Vagina (tissue), 2 donors: ENCODE measurements at places on chromosomes 4 and X. TPM values are rescaled to one million over a fixed set of nuclear protein-coding genes. Genes with fewer than 3 reads are reported as not detected.
A peak's percentile ranks its signal among the peaks of the same experiment; 100 is the strongest.

DNA sequence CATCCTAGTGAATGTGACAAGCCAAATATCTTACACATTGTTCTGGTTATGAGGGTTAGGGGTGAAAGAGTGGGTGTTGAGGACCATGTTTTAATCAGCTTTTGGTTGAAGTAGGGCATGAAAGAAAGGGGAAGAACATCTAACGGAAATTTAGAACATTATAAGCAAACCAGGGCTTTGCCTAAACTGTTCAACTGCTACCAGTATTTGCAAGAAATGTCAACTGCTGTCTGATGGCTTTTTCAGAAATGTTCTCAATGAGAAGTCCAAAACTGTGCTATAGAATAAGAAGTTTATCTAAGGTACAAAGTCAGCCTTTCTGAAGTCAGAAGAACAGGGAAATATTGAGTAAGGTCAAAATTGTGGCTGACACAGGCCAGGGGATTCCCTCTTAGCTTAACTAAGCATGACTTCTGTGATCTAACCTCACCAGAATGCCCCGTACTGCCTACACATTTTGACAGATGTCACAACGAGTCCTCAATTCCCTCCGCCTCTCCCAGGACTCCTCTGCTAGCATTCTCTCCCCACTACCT lies 67.1 kb downstream of the DTHD1 start:
- DNase-seq = no peak
- H3K27ac ChIP-seq = no peak overlapping the region
- H3K4me3 ChIP-seq = no peak overlapping the region
- no peaks in the 10 kb centered on the region for H3K27me3 ChIP-seq
- no peaks in the 10 kb centered on the region for H3K36me3 ChIP-seq
- no peaks in the 10 kb centered on the region for H3K4me1 ChIP-seq

- no peaks in the 10 kb centered on the region for H3K27me3 ChIP-seq
- DNase-seq = no peak
- no peak overlapping the region for H3K27ac ChIP-seq
- peak overlapping the region; percentile 33 for H3K4me3 ChIP-seq
- H3K4me1 ChIP-seq = peaks cover 17% of the 10 kb centered on the region
Observed at GRCh38 chr4:180058691-180059215, 2184.4 kb upstream of the TENM3 start.

The LANCL3 gene
- 2.5 TPM for total RNA-seq

DNA sequence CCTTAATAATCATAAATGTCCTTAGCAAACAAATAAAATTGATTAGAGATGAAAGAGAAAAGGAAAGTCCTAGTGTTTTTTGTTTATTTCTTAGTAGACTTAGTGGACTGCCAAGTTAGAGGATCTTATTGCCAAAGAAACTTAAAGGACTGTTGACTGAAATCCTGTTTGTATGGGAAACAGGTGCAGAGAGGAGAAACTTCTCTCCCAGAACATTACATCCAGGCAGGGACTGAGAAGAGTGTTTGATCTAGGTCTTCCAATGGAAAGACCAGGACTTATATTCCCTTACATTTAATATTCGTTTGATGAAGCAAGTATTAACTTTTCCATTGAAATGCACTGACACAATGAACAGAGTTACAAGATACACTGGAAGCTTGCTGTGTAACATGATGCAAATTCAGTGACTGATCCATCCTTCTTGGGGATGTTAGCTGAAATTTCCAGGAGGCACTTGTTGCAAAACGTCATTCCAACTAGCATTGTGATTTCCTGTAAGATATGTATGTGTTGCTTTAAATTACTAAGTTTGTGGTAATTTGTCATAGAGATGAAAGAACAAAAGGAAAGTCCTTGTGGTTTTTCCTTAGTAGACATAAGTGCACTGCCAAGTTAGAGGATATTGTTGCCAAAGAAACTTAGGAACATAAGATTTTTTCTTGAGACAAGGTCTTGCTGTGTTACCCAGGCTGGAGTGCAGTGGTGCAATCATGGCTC lies 505.6 kb downstream of the STIM2 start:
- no peaks in the 10 kb centered on the region for H3K27me3 ChIP-seq
- DNase-seq = no peak
- no peak overlapping the region for H3K27ac ChIP-seq

The TLL1 gene
- total RNA-seq = 7.9 TPM

GRCh38 chr4:76965866-76966579 lies 16.5 kb downstream of the SEPTIN11 start:
- H3K36me3 ChIP-seq = no peaks in the 10 kb centered on the region
- no peak for DNase-seq
- peaks cover 10% of the 10 kb centered on the region for H3K4me1 ChIP-seq

The FSTL5 gene
- 0.74 TPM for total RNA-seq

DNA sequence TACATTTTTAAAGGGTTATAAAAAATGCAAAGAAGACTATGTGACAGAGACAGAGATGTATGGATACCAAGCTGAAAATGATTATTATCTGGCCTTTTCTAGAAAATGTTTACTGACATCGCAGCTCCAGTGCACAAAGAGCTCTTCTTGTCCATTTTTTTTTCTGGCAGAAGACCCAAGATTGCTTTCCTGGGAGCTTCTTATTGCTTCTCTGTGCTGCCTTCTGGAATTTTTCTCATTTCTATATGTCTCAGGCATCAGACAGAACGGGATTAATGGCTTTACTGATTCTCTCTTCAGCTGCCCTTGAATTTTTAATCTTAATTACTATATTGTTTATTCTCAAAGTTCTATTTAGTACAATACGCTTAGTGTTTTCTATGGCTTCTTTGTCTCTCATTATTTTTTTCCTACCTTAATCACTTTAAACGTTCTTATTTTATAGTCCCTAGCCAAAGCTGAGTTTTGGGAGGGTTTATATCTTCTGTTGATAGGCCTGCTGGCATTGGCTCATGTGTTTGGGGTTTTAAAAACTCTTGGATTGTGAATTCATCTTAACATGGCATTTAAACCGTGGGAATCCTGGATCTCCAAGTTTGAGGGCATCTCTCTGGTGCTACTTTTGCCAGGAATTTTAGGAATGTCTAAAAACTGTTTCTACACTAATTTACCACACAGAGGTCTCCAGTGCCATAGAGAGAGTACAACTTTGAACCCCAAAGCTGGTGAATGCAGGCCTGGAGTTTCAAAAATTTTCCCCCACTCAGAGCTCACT lies 138.9 kb upstream of the LNX1 start:
- H3K4me3 ChIP-seq = no peak overlapping the region
- no peaks in the 10 kb centered on the region for H3K4me1 ChIP-seq
- H3K36me3 ChIP-seq = no peaks in the 10 kb centered on the region

The INTS6L gene
- total RNA-seq = 14.7 TPM

The AFP gene
- total RNA-seq = not detected

The ADAMTS3 gene
- total RNA-seq = 2.7 TPM

DNA sequence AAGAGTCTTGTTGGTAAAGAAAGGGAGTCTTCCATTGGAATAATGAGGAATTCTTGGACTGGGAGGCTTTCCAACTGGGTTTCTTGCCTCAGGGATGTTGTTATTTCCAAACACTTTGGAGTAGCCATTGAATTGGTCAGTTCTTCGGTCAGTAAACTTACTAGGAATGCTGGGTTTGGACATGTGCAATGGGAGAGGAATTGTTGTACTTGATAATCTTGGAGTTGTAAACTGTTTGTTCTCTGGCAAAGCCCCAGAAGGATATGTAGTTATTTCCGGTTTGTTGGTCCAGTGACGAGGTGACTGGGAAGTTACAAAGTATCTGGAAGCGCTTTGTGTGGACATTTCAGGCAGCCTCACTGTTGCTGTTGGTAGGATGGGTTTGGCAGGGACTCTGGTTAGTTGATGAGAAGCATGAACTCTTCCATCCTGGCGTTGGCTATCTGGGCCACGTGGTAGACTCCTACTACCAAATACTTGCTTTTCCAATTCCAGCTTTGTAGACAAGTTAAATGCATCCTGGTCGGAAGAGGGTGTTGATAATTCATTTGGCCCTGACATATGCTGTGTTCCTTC lies 25.9 kb downstream of the MXRA5 start:
- H3K4me1 ChIP-seq = no peaks in the 10 kb centered on the region
- H3K4me3 ChIP-seq = no peak overlapping the region
- DNase-seq = no peak
- peaks cover 9% of the 10 kb centered on the region for H3K36me3 ChIP-seq

The RBMX gene
- 193 TPM for total RNA-seq

DNA sequence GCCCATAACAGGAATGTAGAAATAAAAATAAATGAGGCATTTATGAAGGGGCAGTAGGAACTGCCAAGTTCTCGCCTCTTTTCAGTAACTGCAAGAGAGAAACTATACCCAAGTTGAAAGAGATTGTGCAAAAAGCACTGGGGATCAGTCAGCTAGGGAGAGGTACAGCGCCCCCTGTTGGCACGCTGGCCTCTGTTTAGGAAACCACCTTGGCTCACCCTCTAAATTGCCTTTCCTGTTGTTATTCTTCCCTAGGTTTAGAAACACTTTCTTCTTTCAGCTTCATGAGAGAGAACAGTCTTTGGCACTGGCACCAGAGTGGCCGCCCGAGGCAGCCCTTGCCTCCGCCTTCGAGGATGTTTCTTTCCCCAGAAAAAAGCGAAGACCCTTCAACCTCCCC lies 348.5 kb downstream of the MID1IP1 start:
- no peaks in the 10 kb centered on the region for H3K36me3 ChIP-seq
- H3K27ac ChIP-seq = no peak overlapping the region
- no peaks in the 10 kb centered on the region for H3K4me1 ChIP-seq
- no peak overlapping the region for H3K4me3 ChIP-seq
- no peak for DNase-seq

- no peaks in the 10 kb centered on the region for H3K4me1 ChIP-seq
- H3K36me3 ChIP-seq = no peaks in the 10 kb centered on the region
- H3K27ac ChIP-seq = no peak overlapping the region
- DNase-seq = no peak
- H3K4me3 ChIP-seq = no peak overlapping the region
- no peaks in the 10 kb centered on the region for H3K27me3 ChIP-seq
Observed at GRCh38 chr4:5192271-5192670, 141.0 kb downstream of the STK32B start.

- no peaks in the 10 kb centered on the region for H3K4me1 ChIP-seq
- DNase-seq = no peak
- no peak overlapping the region for H3K4me3 ChIP-seq
- no peak overlapping the region for H3K27ac ChIP-seq
Observed at GRCh38 chrX:122583551-122583950, 600.5 kb upstream of the GRIA3 start.
